ENCODE measurements at places on chromosomes 11 and 22.

- DNase-seq, result no peak
Observed at GRCh38 chr11:61830237-61831105, 2.4 kb downstream of the FADS2 start.

GRCh38 chr11:63503492-63503891, 2.4 kb upstream of the LGALS12 start:
- no peak for DNase-seq

GRCh38 chr22:22928666-22929380, 41.2 kb downstream of the IGLL5 start:
- DNase-seq, result no peak

- DNase-seq, result no peak
Observed at GRCh38 chr11:120780239-120780638, 243.7 kb upstream of the TBCEL start.

DNA sequence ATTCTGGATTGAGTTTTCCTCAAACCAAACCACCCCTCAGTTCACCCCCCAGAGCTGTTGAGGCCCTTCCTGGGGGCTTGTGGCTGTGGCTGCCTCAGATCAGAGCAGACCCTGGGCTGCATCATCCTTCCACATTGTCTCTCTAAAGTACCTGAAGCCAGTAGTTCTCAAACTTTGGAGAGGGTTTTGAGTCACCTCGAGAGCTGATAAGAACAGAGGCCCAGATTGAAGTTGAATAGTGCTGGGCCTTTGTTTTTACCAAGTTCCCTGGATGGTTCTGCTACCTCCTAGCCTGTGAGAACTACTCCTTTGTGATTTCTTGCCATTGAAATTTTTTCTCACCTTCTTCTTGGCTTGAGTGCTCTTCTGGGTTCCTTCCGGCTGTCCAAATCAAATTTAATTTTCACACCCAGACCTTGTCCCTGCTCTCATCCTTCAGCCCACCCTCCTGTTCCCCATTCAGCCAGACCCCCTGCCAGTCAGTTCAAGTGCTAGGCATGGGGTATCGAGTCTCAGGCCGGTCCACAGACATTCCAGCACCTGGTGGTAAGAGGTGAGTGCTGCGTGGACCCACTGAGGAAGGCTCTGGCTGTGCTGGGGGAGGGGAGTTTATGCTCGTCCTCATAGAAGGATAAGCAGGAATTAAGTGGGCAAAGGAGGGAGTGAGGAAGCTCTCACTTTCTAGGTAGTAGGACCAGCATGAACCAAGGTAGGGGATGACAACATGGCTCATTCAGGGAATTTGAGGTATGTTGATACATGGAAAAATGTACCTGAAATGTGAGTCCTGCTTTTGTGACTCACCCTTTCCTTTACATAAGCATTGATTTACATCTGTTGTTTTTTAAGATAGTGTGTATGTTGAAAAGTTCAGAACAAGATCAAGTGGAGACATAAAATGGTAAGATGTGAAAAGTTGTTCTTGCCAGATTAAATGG, 116.5 kb downstream of the PTPRJ start:
- DNase-seq, result no peak

DNA sequence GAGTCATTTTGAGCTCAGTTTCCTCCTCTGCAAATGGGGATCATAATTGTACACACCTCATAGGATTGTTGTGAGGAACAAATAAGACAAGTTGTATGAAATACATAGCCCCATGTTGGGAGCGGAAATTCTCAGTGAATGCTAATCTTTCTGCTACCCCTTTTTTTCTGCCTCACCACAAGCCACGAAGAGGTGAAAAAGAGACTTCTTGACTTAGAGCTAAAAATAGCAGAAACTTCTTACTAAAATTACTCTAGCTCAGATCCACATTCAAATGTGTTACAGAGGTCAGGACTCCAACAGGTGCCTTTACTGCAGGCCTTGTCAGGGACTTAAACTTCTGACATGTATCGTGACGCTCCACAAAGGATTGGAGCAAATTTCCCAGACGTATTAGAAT, 128.5 kb downstream of the MIAT start:
- no peak for DNase-seq

DNA sequence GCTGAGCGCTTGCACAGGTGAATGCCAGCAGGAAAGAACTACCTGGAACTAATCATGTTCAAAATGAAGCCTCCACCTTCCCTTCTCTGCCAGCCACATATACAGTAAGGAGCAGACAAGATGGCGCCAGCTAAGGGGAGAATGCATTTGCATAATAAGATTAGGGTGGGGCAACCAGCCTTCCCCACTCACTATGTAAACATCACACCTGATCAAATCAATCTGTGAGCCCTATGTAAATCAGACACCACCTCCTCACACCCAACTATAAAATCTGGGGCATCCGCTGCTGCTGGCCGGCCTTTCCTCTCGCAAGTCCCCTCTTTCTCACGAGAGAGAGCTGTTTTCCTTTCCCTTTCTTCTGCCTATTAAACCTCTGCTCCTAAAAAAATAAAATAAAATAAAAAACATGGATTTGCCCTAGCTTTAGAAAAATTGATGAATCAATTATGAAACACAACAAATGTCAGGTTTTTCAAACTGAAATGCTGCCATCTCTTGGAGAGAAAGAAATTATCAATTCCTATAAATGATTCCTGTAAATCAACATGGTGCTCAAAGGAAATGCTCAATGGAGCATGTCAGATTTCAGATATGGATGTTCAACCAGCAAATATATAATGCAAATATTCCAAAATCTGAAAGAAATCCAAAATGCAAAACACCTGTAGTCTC, 108.9 kb downstream of the SGSM3 start:
- no peak for DNase-seq

- DNase-seq, result no peak
Observed at GRCh38 chr11:48006301-48006992, 26.1 kb downstream of the PTPRJ start.

GRCh38 chr11:4181782-4182721, 87.5 kb downstream of the RRM1 start:
- no peak for DNase-seq

GRCh38 chr11:120883404-120884080, 140.4 kb upstream of the TBCEL start:
- no peak for DNase-seq

DNA sequence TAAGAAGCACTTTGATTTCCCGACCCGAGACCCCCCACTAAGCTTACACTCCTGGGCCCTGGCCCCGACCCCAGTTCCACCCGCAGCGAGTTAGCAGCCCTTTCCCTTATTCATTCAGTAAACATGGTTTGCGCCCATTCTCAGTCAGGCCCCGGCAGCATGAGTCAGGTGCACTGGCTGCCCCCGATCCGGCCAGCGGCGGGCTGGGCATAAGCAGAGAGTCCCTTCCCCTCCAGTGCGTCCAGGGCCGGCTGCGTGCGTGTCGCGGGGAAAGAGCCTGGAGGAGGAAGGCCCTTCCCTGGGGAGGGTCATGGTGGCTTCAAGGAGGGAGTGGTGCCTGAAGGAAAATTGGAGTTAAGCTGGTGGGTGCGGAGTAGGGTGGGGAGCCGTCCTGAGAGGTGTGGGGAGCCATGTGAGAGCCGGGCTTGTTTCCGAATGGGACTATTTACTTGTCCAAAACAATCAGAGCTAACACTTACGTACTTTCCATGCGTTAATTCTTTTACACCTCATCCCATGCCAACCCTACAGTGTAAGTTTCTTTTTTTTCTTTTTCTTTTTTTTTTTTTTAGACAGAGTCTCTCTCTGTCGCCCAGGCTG, 657 bp downstream of the IGHMBP2 start:
- DNase-seq, result peak; percentile 1

- no peak for DNase-seq
Observed at GRCh38 chr22:46185283-46185682, 35.0 kb downstream of the PPARA start.

GRCh38 chr11:933142-933851, 7.6 kb downstream of the AP2A2 start:
- DNase-seq, result no peak

GRCh38 chr22:26952451-26953011, 295.1 kb downstream of the MIAT start:
- no peak for DNase-seq

GRCh38 chr11:18314784-18315523, 7.0 kb downstream of the HPS5 start:
- DNase-seq, result no peak

DNA sequence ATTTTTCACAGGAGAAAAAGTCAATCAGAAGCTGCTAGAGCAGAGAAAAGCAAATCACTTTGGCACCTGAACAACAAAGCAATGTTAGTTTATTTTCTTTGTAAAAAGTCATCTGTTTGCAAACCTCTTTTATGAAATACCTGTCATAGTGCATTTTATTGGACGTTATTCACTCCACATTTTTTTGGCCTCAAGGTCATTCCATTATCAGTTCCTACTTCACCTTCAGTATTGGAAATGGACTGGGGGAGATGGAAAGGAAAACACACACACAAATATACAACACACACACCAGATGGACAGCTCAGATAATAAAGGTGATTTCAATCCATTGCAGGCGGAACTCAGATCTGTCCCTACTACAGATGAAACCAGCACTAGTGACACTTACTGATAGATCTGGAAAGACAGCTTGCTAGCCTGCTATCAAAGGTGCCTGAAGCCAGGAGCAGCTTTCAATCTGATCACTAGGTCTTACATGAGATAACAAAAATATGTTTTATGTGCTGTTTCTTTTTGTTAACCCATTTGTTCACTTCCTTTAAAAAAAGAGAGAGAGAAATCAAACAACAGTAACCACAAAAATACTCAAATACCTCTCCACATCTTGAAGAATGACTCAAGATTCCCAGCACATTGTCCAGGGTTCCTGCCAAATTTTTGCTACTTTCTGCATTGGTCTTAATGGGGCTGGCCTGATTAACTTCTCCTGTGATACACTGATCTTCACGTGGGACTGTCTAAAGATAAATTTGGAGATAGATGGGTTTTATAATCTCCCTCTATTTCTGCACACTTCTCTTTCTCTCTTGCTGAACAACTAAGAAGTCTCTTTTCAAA, 844.3 kb upstream of the TENM4 start:
- no peak for DNase-seq

DNA sequence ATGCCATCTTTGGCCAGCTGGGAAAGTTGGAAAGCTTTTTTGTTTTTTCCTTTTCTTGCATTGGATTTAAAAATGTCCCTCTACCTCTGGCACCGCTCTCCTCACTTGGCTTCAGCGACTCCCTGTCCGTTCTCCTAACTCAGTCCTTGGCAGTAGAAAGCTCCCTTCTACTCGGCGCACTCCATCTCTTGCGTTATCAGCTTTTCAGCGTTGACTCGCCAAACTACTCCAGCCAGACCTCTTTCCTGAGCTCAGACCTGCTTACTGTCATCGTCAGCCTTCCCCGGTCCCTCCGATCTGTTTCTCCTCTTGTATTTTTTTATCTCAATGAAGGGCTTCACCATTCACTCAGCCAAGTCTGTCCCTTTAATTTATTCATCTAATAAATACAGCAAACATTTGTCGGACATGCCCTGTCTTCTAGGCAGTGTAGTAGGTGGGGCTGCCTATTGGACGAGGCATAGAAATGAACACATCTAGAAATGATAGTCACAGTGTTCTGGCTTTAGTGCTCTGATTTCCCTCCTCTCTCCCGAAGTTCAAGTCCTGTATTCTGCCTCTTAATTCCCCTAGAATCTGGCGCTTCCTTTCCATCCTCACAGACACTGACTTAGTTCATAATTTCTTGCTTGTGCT, 839 bp downstream of the CEP164 start:
- DNase-seq, result no peak

DNA sequence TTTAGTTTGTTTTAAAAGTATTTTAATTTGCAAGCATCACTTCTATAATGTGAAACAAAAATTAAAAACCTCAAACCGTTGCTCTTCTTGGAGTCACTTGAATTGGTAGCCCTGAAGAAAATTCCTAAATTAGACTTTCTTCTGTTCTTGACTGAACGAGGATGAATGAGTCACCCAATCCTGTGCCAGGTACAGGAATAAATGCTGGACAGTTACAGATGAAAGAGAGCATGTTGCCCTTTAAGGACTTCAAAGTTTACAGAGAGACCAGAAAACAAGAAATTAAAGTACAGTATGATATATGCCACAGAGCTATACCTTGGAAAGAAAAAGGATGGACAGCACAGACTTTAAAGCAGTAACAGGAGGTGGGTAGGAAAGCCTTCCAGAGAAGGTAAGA, 41.3 kb upstream of the CXCR5 start:
- DNase-seq, result no peak

DNA sequence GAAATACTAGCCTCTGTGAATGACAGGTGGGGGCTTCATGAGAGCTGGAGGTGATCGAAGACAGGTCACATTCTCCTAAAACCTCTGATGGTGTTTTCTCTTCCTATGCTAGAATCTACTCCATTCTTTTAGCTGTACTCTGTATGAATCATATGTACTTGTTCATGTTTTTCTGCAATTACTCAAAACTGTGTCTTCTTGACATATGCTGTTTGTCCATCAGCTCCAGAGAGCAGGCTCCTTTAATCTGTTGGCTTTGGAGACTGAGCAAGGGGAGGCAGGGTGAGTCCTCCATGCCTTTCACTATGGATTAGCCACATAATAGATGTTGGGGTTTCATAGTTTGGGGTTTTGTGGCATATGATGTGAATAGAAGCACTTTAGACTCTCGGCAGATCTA, 598.8 kb downstream of the NTM start:
- no peak for DNase-seq

DNA sequence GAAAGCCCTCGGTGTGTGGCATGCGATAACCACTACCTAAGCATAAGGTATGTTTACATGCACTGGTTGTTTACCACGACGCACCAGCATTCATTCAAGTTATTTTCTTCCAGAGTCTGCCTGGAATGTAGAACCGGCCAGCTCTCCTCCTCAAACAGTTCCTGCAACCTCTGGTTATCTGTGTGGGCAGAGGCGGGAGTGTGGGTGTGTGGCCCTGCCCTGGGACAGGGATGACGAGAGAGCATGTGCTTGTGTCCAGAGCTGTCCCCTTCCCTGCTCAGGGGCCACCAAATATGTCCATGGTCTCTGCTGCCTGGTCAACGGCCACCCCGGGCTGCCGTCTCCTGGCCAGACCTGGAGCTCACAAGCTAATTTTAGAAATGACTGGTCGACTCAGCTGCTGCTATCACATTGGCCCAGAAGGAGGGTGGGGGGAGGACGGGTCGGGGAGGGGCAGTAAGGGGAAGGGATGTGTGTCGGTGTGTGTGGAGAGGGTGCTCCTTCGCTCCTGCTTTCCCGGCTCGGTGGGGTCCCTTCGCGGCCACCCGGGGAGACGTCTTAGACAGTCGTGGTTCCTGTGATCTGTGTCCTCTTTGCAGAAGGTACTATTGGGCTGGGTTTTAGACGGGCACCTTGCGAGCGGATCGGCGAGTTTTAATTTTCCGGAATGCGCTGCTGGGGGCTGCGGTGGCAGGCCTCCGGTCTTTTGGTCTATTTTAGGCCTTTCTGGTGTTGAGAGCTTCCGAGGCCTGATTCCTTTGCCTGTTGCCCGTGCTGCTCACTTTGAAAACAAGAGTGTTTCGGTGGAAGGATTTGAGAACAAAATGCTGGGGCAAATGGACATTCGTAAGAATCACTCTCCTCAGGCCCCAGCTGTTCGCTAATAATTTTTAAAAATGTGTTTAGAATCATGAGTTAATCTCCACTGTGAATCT, at the start of gene MYO18B:
MYO18B (plus strand) TSS at position 497 of the 935 bp plus-strand sequence. CDS start 18,905 bp downstream, outside the sequence.
- no peak for DNase-seq

All from stimulated activated CD8-positive, alpha-beta memory T cell treated with anti-CD3 and anti-CD28 coated beads, Interleukin-15, amount 100 ng/mL, for 24 hours (primary cell).